Urinary bladder (tissue), 4 donors: ENCODE measurements at places on chromosomes 3 and 15. TPM values are rescaled to one million over a fixed set of nuclear protein-coding genes. Genes with fewer than 3 reads are reported as not detected.

The GPX1 gene
- 411 TPM for polyA plus RNA-seq

The SLC28A2 gene
- polyA plus RNA-seq = not detected

The IQCF5 gene
- not detected for polyA plus RNA-seq

The RETNLB gene
- not detected for polyA plus RNA-seq

The P4HTM gene
- polyA plus RNA-seq = 31.6 TPM

The PLA2G4E gene
- 0.03 TPM for polyA plus RNA-seq

The CELSR3 gene
- 0.48 TPM for polyA plus RNA-seq

The CAMKV gene
- not detected for polyA plus RNA-seq

The TICRR gene
- polyA plus RNA-seq = 0.13 TPM

The SHC4 gene
- polyA plus RNA-seq = 0.68 TPM

The CCR4 gene
- 0.13 TPM for polyA plus RNA-seq

The WDR49 gene
- 0.08 TPM for polyA plus RNA-seq

The ARPP19 gene
- polyA plus RNA-seq = 66.9 TPM

The SPTBN5 gene
- 2.0 TPM for polyA plus RNA-seq

The TMEM43 gene
- 106 TPM for polyA plus RNA-seq

The HRH1 gene
- 6.3 TPM for polyA plus RNA-seq

The CD96 gene
- polyA plus RNA-seq = 2.1 TPM

The DNAH1 gene
- polyA plus RNA-seq = 2.2 TPM

The ANKRD63 gene
- not detected for polyA plus RNA-seq

The CMTM8 gene
- 10.0 TPM for polyA plus RNA-seq

The FGF12 gene
- polyA plus RNA-seq = 0.72 TPM

The ZNF774 gene
- 1.1 TPM for polyA plus RNA-seq

The NAALADL2 gene
- 4.2 TPM for polyA plus RNA-seq

The ZBED2 gene
- polyA plus RNA-seq = 0.04 TPM
